Stimulated activated CD8-positive, alpha-beta memory T cell treated with anti-CD3 and anti-CD28 coated beads, Interleukin-7, amount 100 ng/mL, for 1 hour (primary cell): ENCODE measurements at places on chromosomes 3 and 15.

GRCh38 chr3:131903988-131904415 is 130.8 kb downstream of the CPNE4 start:
- no peak for DNase-seq

GRCh38 chr3:46648096-46648495 is 35.8 kb downstream of the FAM240A start:
- no peak for DNase-seq

DNA sequence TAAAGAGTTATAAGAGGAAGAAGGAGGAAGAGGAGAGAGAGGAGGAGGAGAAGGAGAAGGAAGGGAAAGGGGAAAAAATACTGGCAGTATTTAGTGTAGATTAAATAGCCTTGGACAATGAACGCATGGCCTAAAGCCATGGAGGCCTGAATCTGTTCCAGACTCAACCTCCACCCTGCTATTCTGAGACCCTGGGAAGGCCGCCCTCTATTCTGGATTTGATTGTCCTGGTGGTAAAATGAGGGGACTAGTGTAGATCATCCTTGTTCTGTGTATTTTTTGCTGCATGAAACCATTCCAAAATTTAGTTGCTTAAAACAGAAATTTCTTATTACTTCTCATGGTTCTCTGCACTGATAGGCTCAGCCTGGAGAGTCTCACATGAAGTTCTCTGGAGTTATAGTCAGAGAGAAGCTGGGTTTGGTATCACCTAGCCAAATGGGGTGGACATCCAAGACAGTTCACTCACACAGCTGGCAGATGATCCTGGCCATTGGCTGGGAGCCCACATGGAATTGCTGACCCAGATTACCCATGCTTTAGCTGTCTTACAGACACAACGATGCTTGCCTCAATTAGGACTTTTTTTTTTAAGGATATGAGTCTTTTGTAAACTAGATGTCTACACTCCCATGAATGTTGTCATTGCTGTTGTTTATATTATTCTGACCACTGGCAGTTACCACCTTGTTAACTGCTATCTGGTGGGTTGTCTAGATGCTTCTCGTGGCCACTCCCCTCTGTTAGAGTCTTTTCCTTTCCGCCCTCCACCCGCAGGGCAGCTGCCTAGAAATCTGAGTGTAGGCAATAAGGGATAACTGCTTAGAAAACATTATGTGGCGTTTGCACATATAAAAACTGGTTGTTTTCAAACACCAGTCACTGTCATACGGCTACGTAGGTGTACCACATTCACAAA is 149.9 kb downstream of the SST start:
- no peak for DNase-seq

GRCh38 chr3:67593761-67594234 is 60.6 kb downstream of the SUCLG2 start:
- no peak for DNase-seq

DNA sequence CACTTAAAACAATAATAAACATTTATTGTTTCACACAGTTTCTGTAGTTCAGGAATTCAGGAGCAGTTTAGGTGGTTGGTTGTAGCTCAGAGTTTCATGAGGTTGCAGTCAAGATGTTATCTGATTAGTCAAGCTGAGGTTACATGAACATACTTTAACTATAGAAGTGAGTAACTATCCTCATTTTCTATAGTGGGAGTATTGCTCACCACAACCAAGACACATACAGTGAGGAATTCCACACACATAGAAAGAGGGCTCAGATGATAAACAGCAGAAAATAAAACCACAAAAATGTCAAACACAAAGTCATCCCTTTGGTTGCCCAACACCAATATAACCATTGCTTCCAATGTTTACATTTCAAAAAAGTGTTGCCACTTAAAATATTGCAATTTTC is 13.6 kb downstream of the SCN11A start:
- DNase-seq = no peak

DNA sequence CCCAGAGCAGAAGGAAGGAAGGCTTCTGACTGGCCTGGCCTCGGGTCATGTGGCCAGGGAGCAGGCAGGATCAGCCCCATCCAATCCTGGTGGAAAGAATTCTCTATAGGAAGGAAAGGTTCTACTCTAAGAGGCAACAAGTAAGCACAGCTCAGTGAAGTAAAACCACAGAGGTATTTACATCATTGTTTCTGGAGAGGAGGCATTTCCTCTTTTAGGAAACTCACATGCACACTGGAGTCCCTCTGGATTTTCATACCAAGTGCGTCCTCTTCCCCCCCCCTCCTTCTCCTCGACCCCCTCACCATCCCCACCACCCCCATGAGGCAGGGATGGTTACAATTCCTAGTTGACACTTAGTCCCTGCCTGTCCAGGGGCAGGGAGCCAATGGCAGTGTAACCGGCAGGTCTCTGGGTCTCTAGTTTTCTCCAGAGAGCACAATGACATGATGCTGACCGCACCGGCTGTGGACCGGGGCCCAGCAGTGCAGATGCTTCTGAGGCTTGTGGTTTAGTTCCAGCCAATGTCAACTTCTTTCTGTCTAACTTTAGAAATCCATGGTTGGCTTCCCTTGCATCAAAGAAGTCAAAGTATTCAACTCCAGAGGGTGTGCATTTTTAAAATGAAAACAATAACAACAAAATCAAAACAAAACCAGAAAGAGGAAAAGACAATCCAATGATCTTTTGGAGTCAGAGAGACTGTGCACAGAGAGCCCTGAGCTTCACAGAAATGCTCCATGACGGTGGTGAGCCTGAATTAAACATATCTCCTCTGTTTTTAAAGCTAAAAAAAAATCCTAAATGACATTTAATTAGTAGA is 230.3 kb upstream of the TLE3 start:
- DNase-seq = no peak

DNA sequence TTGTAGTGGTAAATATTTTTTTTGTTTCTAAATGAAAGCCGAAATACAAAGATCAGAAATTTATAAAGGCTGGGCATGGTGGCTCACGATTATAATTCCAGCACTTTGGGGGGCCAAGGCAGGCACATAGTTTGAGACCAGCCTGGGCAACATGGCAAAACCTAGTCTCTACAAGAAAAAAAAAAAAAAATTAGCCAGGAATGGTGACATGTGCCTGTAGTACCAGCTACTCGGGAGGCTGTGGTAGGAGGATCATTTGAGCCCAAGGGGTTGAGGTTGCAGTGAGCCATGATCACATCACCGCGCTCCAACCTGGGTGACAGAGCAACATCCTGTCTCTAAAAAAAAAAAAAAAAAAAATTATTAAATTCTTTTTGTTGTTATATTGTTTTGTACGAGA is 6.9 kb downstream of the DENND4A start:
- no peak for DNase-seq
